Fibroblast of skin of right quadriceps (primary cell): ENCODE measurements at places on chromosomes 13 and 19.

- no peak for DNase-seq
These were observed 9.9 kb upstream of the LGALS13 start for GRCh38 chr19:39592381-39592780.

- DNase-seq: no peak
These were observed 6.2 kb downstream of the GFY start for GRCh38 chr19:49431330-49431749.

DNA sequence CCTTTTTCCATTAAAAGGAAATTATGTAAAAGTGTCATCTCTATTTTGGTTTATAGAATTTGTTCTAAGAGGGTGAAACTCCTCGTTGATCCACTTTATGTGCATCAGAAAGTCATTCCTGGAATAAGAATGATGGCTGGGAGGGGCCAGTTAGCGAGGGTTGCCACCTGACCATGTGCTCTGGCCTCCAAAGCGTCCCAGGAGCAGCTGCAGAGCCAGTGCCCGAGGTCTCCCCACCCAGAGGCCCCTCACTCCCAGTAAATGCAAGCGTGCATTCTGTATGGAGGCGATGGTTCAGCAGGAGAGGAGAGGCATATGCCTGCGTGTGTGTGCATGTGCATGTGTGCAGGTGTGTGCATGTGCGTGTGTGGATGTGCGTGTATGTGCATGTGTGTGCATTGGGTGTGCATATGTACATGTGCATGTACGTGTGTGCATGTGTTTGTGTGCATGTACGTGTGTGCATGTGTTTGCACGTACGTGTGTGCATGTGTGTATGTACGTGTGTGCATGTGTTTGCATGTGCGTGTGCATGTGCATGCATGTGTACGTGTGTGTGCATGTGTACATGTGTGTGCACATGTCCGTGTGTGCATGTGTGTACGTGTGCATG, 345.8 kb downstream of the TEX29 start:
- no peak for DNase-seq

DNA sequence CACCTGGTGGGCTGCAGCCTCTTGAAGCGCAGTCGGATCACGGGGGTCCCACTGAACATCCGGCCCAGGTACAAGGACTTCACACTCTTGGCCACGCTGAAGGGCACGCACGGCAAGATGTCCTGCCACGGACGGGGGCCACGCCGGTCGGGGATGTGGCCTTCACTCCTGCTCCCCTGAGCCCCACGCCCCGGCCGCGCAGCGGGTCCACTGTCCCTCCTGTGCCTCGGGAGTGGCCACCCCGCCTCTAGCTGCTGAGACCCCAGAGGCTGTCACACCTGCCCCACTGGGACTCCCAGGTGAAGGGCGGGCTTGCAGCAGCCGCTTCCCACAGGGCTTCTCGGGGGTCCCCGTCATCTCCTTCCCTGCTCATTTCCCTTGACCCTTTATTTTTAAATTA, 31.2 kb downstream of the GAS6 start:
- no peak for DNase-seq

- DNase-seq: peak; percentile 34
These were observed 51.3 kb downstream of the WDR87 start for GRCh38 chr19:37855098-37855497.

GRCh38 chr13:42906257-42906656, 85.8 kb downstream of the EPSTI1 start:
- DNase-seq: no peak

DNA sequence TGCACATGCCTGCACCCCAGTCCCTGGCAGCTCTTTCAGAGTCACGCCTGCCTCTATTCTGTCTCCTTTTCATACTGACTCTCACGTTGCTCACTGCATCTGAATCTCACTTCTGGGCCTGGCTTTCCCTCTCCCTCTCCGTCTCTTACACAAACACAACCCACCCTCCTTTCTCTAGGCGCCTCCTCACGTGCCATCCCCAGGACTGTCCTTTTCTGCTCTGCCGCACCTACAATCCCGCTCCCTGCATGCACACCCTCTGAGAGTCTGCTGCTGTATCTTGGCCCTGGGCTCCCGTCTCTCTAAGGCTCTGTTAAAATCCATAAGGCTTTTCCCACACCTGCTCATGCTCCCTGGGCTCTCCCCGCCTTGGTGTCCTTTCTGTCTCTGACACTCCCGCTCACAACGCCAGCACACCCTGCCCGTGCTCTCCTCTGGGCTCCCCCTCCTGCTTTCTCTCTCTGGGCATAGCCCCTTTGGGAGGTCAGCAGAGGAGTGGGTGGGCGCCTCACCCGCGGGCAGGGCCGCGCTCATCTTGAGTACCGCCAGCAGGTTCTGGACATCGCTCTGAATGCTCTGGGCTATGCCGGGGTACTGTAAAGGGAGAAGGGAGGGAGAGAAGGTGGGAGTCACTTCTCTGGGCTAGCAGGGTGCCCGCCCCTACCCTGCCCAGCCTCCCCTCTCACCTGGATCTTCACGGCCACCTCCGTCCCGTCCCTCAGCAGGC, 12.7 kb upstream of the NUMBL start:
- DNase-seq: no peak

GRCh38 chr19:16381756-16382401, 57.3 kb downstream of the KLF2 start:
- DNase-seq: peak; percentile 58

GRCh38 chr13:51147732-51148131, 36.7 kb upstream of the C13orf42 start:
- no peak for DNase-seq

DNA sequence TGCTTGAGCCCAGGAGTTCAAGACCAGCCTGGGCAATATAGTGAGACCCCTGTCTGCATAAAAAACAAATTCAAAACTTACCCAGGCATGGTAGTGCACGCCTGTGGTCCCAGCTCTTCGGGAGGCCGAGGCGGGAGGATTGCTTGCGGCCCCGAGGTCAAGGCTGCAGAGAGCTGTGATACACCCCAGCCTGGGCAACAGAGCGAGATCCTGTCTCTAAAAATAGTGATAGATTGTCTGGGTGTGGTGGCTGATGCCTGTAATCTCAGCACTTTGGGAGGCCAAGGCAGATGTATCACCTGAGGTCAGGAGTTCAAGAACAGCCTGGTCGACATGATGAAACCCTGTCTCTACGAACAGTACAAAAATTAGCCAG, 4.0 kb upstream of the KLF16 start:
- no peak for DNase-seq

DNA sequence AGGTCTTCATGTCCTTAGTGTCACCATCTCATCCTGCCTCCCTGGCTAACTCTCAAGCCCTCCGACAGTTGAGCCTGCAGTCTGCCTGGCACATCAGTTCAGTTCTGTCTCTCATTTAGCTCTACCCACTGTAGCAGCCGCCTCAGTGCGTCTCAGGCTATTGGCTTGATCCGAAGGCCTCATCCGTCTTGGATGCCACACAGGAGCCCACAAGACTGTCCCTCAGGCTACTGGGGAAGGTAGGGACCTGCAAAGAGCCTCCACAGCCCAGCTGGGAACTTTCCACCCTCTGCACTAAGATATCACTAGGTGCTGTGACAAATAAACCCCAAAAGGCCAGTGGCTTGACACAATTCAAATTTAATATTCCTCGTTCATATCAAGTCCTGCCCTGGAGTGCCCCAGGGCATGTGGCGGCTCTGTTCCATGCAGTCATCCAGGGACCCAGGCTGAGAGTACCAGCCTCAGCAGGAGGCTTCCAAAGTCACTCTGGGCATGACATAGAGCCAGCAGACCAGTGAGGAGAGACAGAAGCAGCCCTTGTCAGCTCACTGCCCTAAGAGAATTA, 5.7 kb downstream of the VSTM2B start:
- no peak for DNase-seq
